Fibroblast of skin of right quadriceps (primary cell): ENCODE measurements at places on chromosomes 5 and 9.

- DNase-seq, result peak; percentile 68
Observed at GRCh38 chr9:73780916-73781315, 629.3 kb downstream of the ANXA1 start.

DNA sequence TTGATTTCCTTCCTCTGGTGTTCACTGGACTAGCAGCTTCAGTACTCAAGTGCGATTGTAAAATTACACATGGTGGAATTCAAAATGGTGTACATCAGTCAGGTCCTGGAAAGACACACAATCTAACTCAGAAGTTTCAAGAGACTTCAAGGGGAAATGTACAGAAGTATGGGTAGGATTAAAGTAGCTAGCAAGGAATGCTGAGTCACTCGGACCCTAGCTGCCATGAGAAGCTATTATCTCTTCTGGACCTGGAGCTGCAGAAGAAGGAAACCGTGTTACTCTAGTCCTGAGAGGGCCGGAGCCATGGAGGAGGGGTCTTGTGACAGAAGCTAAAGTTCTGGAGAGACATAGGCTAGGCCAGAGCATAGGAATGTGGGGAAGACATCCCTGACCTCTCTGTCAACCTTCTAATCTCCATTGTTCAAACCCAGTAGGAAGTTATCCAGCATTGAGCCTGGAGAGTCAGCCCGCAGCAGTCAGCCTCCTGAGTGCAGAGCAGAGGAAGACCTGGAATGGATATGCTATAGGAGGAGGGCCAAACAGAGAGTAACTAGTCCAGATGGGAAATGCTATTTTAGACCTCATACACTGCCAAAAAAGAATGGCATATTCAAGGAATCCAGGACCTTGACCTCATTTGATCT, 84.3 kb downstream of the GHR start:
- no peak for DNase-seq

DNA sequence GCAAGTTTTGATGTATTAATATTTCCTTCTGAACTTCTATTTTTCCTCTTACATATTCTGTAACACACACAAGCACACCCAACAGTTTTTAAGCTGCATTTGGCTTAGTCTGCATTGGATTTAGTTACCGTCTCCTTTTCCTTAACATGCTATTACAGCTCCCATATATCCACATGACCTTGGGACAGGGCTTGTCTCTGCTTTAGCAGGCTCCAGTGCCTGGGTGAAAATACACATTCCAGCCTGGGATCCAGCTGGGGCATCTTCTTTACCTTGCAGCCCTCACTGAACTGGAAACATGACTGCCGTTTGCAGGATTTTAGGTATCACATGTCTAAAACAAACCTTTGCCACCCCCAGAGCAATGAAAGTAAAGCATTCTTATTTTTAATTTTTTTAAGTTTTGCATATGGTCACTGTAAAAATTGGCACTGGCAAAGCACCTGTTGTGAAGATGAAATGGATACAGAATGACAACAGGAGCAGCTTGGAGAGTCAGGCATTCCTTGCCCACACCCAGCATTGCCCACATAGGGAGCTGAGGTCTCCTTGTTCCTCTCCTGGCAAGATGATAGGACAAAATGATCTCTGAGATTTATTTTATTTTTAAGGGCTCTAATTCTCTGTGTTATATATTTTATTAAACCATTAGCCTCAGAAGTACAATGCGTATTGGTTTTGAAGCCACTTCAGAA, 4.0 kb downstream of the GADD45G start:
- DNase-seq, result no peak

GRCh38 chr5:78519198-78519941, 129.2 kb downstream of the LHFPL2 start:
- DNase-seq, result no peak

GRCh38 chr5:31853398-31854135, 214.6 kb downstream of the PDZD2 start:
- no peak for DNase-seq

GRCh38 chr5:156340893-156341292, 13.9 kb downstream of the SGCD start:
- DNase-seq, result no peak

- no peak for DNase-seq
Observed at GRCh38 chr5:74810915-74811314, 43.9 kb downstream of the NSA2 start.

DNA sequence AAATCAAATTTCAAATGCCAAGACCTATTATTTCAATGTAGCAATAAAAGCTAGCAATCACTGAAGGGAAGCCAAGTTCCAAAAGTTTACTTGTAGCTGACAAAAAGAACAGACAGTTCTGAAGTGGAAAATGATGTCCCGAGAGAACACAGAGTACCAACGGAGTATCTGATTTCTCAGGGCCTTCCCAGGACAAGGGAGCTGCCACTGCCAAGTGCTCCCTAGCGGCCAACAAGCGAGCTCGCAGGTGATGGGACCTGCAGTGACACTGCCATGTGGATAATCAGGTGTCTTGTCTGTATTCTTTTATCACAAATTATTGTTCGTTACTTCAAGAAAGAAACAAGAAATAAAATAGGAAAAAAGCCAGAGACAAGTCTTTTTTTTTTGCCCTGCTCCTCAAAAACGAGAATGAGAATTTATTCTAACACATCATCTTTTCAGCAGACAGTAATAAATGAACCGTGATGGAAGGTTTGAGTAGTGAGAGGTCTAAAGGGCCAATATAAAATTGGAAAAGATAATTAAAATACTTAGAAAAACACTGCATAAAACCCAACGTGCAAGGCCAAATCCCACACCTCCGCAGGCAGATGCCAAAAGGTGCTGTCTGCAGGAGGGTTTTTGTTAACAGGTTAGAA, 159.4 kb downstream of the MYO10 start:
- no peak for DNase-seq

DNA sequence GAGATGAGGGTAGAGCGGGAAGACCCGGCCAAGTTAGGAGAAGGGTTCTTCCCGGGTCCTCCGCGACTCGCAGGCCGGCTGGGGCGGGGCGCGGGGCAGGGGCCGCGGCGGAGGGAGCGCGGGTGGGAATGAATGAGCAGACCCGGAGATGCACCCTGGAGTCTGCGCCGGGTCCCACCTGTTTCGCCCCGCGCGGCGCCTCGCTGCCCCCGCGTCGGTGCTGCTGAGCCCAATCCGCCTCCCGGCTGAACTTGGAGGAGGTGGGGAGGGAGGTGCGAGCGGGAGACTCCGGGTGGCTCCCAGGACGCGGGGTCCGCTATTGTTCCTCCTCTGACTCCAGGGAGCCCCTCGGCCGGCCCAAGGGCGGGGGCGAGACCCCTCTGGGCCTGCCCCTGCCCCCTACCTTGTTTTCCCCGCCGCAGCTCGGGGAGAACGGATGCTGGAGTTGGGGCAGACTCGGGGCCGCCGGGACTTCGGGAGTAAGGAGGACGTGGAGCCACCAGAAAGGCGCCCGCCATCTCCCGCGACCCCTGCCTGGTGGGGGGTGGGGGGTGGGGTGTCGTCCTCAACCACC, 659 bp downstream of the RAI14 start:
- peak; percentile 19 for DNase-seq

- no peak for DNase-seq
Observed at GRCh38 chr9:20636888-20637440, 14.7 kb upstream of the MLLT3 start.

DNA sequence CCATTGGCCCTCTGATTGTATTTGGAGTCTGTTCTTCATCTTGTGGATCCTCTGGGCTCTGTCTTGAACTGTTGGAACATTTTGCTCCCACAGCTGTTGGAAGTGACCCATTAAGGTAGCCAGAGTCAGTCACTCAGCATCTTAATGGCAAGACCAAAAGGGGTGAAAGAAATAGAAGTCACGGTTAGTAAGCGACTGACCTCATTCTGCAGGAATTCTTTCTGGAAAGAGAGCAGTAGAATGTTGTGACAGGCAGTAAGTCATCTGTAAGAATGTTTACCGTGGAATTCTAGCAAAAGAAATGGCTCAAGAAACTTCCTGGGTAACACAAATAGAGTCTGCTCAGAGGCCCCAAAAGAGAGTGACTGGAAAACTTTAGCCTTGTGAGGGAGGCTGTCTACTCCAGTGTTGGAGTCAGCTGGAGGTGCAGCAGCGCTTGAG, 28.6 kb upstream of the TNC start:
- DNase-seq, result peak; percentile 96

- DNase-seq, result no peak
Observed at GRCh38 chr9:36093384-36093783, 43.1 kb upstream of the GLIPR2 start.

GRCh38 chr9:88523056-88523455, 11.9 kb upstream of the NXNL2 start:
- DNase-seq, result peak; percentile 74

DNA sequence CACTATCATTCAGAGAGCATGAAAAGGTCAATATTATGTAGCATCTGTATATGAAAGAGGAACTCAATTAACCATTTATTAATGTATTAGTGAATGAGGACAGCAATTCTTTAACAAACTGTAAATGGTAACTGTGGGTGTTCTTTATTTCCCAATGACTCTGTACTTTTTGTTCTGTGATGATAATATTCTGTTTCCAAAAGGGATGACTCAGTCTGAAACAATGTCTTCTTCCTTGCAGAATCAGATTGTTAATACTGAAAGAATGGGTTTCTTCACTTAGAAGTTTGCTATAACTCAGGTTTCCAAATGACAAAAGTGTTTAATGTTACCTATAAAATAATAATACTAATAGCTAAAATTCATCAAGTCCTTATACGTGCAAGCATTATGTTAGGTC, 1518.7 kb upstream of the WWC1 start:
- DNase-seq, result peak; percentile 67

- peak; percentile 59 for DNase-seq
Observed at GRCh38 chr5:126954981-126955380, 75.4 kb downstream of the MARCHF3 start.

DNA sequence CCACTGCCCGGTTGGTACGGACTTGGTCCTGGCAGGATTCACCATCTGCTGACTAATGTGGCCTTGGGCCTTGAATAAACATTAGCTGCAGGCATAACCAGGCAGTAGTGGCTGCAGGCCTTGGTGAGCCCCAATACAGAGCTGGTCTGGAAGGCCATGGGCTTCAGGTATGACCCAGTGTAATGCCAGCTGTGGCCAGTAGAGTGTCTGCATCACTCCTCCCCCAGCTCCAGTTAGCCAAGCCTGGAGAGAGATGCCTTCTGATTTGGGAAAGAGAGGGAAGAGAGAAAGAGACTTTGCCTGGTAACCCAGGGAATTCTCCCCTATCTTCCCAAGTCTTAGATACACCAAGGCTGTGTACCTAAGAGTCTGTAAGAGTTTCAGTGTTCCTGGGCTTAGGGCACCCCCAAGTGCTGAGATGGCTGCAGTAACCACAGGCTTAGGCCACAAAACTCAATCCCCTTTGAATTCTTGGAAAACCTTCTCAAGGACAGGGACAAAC, 5.6 kb upstream of the C5 start:
- no peak for DNase-seq

DNA sequence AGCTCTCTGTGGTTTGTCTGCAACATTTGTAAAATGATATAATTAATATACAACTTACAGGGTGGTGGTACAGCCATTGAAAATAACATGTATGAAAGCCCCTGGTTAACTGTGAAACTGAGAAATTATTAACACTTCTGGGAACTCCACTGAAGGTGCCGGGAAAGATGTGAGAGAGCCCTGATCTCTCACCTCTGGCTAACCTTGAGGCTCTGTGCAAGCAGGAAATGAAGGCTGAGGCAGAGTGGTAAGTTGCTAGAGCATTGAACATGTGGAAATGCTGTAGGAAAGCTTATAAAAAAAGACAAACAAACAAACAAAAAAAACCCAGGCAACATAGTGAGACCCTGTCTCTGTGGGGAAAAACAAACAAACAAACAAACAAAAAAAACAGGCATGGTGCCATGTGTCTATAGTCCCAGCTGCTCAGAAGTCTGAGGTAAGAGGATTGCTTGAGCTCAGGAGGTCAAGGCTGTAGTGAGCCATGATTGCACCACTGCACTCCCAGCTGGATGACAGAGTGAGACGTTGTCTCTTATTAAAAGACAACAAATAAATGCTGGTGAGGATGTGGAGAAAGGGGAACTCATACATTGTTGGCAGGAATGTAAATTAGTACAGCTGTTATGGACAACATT, 7.5 kb downstream of the CATSPER3 start:
- no peak for DNase-seq

DNA sequence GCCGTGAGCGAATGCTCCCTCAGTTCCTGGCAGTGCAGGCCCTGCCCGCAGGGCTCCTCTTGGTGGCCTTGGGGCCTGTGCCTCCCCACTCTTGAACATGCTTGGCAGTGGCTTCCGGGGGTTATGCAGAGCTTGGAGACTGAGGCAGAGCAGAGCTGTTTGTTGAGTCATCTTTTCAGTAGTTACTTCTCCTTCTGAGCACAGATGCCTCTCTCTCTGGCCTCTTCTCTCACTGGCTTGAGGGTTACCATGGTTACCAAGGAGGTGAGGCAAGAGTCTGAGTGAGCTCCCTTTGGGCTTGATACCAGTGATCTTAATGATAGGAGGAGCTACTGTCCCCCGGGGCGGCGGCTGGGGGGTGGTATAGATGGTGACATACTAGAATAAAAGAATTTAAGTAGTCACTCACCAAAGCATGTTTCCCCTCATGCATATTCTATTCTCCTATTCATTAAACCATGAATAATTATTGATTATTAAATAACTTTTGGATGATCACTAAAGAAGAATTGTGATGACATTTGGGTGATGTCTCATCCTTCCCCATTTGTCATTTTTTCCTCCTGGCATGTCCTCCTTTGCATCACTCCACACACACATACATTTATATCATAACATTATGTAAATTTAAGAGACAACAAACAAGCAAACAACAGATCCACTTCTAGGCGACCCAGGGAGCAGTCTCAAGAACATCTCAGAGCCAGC, 111.1 kb downstream of the ARHGAP26 start:
- peak; percentile 75 for DNase-seq

GRCh38 chr5:2748179-2748860, 3.2 kb downstream of the IRX2 start:
- peak; percentile 15 for DNase-seq

- no peak for DNase-seq
Observed at GRCh38 chr5:1513326-1514026, 10.3 kb downstream of the LPCAT1 start.

DNA sequence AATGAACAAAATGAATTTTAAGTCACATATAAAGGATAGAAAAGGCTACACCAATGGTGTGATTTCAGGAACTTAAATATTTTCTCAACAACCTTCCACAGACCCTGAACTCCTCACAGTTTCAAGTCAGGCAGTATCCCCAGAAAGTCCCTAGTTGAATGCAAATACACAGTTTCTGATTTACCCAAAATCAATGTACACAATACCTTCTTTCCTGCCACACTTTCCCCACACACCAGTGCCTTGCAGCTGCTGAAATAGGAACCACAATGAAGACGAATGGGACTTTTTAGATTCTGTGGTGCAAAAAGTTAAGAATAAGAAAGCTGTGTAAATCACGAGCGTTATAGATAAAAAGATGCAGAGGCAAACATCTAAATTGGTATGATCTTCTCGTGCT, 552.4 kb upstream of the MEF2C start:
- DNase-seq, result no peak
